ENCODE measurements at places on chromosomes 16 and 17.

GRCh38 chr17:64694207-64694606 is 32.1 kb upstream of the SMURF2 start:
- DNase-seq = no peak

DNA sequence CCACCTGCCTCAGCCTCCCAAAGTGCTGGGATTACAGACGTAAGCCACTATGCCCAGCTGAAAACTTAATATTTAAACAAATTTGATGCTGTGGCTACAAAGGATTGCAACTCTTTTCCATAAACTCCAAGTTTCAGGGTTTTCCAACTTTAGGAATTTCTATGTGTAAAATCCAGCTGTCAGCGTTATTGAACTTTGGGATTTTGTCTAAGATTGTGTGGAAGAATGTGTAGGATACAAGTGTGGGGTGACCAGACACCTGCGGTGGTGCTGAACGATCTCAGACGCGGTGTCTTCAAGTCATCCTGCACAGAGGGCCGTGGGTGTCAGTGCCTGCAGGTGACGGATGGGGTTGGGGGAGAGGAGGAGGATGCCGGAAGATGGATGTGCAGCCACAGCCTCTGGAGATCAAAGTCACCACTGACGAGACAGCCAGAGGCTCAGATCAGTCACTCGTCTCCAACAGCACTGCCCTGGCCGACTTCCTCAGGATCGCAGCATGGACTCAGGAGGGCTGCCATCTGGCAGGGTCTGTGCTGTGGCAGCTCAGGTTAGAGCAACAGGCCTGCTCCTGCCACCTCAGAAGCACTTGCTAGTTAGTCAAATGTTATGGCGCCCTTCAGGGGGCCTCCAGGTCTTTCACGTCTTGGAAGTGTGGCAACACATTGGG is 13.0 kb downstream of the ACSF3 start:
- DNase-seq = no peak

- DNase-seq = no peak
These were observed 12.2 kb upstream of the CBFA2T3 start for GRCh38 chr16:88988980-88989811.

DNA sequence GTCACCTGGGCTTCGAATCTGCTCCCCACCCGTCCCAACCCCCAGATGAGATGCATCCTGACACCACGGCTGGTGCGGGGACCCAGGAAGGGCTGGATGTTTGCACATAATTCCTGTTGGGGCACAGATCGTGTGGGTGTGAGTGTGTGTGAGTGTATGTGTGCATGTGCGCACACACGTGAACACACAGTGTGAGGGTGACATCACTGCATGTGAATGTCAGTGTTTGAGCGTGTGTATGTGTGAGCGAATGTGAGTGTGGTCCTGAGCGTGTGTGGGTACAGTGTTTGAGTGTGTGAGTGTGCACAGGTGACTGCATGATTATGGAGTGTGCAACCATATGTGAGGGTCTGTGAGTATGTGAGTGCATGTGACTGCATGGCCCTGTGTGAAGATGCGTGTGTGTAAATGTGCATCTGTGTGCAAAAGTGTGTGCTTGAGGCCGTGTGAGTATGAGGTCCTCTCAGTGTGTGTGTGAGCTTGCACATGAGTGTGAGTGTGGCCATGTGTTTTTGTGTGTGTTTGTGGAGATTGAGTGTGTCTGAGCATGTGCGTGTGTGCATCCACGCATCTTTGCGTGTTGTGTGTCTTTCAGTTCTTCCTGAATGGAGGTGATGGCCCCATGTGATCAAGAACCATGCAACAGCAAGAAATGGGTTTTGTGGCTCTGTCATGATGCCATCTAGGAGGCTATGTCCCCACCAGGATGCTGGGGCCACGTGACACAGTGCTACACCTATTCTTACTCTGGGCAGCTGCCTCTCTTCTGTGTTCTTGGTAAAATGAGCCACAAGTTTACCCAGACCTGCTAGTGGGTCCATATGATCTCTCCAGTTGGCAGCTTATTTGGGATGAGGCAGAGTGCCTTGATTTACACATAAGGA is 70.5 kb upstream of the GCSH start:
- DNase-seq = no peak

DNA sequence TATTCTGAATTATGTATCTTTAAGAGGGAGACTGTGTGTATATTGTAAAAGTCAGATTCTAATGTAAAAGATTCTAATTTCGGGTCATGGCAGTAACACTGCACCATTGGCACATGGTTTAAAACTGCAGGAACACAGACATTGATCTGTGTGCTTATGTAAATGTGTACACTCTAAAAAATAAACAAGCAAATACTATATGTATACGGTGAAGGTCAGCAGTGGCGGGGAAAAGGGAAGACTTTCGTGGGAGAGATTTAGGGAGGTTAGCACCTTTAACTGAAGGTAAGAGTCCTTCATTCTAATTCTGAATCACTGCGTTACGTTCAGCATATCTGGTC is 157.8 kb upstream of the FAM20A start:
- DNase-seq = no peak

DNA sequence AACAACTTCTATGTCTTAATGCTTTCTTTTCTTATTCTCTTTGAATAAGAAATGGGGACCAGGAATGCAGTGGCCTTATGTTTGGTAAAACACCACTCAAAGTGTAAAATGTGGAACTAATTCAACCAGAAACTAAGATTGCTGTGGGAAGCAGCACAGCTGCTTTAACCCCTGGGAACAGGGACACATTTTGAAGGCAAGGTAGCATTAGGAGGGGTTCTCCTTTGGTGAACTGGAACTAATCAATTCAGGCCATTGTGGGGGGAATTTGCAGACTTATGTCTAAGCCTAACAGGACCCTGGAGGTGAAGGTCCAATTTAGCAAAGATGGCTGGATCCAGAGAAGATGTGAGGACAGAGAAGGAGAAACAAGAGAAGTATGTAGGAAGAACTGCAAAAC is 256.1 kb downstream of the ZFHX3 start:
- no peak for DNase-seq

- DNase-seq = no peak
These were observed 7.1 kb upstream of the SLC5A11 start for GRCh38 chr16:24838554-24839266.

DNA sequence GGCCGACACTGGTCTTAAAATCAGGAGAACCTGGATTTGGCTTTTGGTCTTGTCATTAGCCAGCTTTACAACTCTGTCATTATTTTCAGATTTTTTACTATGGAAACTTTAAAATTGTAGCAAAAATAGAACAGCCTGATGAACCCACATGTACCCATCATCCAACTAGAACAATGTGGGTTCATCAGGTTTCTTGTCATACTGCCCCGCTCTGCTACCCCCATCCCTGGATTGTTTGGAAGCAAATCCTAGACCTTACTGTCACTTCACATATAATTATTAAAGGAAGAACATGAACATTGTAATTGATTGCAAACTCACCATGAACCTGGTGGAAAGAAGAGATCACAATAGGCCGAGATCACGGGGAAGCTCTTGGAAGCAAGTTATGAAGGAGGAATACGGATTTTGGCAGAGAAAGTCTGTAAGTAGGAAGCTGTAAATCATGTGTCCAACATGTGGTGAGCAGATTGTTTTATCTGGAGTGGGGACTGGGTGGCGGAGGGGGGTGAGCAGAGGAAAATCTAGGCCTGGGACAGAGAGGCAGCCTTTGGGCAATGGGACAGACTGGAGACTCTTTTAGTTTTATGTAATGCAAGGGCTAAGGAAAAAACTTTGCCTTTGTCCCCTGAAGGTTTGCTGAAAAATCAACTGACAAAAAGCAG is 67.0 kb downstream of the PITPNC1 start:
- no peak for DNase-seq

GRCh38 chr16:59635674-59636073 is 901.6 kb upstream of the GOT2 start:
- DNase-seq = no peak

DNA sequence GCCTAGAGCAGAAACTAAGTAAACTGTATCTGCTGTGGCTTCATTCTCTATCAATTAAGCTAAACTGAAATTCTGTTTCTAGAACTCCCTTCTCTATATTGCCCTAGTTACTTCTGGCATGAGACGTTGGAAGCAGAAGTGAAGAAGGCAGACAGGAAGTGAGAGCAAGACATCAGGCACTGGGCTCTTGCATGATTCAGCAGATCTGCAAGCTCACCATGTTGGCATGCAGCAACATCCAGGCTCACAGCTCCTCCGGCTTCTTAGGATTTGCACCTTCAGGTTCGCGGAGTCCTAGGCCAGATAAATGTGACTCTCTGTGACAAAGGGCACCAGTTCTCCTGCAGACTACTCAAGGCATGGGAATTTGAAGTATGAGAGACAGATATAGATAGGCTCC is 148.3 kb downstream of the CDH8 start:
- DNase-seq = no peak

GRCh38 chr17:64531955-64532371 is 25.2 kb downstream of the CEP95 start:
- DNase-seq = no peak

DNA sequence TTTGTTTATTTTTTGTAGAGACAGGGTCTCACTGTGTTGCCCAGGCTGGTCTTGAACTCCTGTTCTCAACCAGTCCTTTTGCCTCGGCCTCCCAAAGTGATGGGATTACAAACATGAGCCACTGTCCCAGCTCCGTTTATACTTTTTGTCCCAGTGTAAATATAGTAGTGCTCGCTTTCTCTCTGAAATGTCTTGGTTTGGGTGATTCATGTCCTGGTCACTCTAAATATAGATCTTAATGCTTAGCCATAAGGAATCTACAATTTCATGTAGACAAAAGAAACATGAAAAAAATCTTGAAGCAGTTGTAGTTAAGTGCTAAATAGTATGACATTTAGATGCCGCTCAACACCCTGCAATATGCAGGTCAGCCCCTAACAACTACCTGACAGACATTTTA is 126.9 kb downstream of the KATNIP start:
- DNase-seq = no peak

GRCh38 chr16:57000271-57001025 is 11.1 kb downstream of the NLRC5 start:
- no peak for DNase-seq

DNA sequence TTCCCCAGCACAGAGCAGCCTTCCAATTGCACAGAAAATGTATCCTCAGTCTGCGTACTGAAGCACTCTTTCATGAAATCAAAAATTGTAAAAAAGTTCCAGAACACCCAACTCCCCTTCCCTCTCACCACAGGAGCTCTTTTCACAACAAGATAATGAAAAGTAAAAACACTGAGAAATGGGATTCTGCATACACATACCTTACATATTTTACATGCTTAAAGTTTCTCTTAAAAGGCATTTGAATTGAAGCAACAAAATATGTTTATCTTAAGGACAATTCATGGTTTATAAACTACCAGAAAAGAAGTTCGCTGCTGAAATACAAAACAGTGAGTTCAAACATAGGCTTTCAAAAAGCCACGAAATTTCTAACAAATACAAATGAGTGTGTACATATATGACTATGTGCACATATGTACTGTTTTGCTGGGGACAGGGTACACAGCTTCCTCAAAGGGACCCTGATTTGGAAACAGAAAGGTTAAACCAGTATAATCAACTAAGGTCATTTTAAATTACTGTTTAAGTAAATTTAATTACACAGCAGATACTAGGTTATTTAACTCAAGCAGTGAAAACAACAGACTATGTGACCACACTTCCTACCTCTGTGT is 33.8 kb downstream of the COG1 start:
- DNase-seq = no peak

- no peak for DNase-seq
These were observed 38.4 kb downstream of the UTP18 start for GRCh38 chr17:51298508-51299371.

DNA sequence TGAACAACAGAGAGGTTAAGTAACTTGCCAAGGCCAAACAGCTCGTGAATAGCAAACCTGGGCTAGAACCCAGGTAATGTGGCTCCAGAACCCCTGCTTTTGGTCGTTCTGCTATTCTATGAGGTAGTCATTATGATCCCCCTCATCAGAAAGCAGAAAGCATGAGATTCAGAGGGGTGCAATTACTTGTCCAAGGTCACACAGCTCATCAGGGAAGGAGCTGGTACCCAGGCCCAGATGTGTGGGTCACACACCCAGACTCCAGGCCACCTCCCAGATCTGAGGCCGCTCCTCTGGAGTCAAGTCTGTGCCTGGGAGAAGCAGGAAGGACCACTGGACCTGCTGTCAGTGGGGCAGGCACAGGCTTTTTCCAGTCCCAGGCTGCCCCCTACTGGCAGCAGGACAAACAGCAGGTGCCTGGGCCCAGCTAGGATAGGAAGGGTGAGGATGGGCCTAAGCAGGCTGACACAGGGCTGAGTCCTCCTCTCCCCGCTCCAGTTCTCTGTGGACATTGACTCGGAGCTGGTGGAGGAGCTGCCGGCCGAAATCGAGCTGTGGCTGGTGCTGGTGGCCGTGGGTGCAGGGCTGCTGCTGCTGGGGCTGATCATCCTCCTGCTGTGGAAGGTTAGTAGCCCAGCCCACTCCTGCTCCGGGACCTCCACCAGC is 7.8 kb upstream of the PDK2 start:
- peak; percentile 85 for DNase-seq

DNA sequence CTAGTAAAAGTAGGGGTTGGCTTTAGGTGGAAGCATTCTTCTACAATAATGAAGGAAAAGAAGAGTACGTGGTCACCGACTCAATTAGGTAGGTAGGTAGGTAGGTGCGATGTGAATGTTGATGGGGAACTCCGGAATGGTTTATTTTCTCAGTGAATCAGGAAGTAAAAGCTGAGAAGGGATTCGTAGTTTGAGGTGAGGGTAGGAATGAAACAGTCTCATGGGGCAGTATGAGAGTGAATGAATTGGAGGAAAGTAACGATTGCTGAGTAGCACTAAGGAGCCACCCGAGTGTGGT is 13.9 kb downstream of the PER1 start:
- no peak for DNase-seq

GRCh38 chr17:1608676-1609075 is 20.0 kb downstream of the SLC43A2 start:
- DNase-seq = no peak

All from stimulated activated effector memory CD8-positive, alpha-beta T cell treated with anti-CD3 and anti-CD28 coated beads, Interleukin-12 subunit alpha, Interleukin-12 subunit beta, amount 100 ng/mL, for 72 hours (primary cell).